ENCODE measurements at places on chromosomes 4 and X. TPM values are rescaled to one million over a fixed set of nuclear protein-coding genes. Genes with fewer than 3 reads are reported as not detected.
A peak's percentile ranks its signal among the peaks of the same experiment; 100 is the strongest.

GRCh38 chrX:106875151-106875550, 28.0 kb downstream of the RIPPLY1 start:
- peak; percentile 3 for DNase-seq

- DNase-seq = no peak
Observed at GRCh38 chrX:94908171-94908570, 1234.2 kb downstream of the FAM133A start.

DNA sequence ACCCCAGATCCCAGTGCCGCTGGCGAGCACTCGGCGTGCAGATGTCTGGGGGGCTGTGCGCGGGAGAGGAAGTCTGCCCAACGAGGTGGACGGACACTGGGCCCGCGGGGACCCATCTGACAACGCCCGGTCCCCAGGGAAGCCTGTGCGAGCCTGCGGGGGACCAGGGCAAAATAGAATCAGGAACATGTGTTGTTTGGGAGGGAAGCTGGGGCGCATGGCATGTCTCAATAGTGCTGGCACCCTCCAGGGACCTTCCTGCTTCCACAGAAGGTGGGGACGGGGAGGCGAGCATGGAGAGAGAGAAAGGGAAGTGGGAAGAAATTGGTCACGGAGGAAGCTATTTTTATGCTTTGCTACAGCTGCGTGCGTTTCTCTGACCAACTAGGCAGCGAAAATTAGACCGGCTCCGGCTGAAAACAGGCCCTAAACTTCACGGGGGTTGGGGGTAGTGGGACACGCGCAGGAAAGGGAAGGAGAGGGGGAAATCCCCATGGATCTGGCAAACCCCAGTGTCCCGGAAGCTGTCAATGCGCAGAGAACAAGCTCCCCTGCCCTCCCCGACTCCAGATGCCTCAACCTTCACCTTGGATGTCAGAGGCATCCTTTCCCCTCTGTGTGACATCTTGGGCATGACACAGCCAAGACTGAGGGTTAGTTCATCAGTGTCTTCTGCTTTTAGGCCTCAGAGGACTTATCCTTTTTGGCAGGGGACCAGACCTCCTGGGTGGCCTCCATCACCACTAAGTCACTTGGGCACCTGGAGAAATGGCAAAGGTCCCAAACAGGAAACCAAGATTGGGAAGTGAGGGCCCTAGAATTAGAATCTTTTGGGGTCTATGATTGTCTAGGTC, 169.8 kb upstream of the BCOR start:
- DNase-seq = peak; percentile 23

DNA sequence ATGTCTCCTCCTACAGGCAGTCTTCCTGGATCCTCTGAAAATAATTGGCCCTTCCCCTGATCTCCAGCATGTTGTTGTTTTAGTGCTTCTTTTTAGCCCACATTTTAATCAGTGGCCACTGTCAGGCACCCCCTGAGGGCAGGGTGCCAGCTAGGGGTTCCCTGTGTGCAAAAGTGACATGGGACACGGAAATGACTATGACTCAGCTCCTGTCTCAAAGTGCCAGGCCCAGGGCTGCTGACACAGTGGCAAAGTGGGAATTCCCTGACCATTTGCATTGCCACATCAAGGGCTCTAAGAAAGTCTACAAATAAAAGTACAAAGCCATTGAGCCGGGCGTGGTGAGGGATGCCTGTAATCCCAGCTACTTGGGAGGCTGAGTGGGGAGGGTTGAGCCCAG, 24.8 kb downstream of the HMX1 start:
- DNase-seq = no peak

DNA sequence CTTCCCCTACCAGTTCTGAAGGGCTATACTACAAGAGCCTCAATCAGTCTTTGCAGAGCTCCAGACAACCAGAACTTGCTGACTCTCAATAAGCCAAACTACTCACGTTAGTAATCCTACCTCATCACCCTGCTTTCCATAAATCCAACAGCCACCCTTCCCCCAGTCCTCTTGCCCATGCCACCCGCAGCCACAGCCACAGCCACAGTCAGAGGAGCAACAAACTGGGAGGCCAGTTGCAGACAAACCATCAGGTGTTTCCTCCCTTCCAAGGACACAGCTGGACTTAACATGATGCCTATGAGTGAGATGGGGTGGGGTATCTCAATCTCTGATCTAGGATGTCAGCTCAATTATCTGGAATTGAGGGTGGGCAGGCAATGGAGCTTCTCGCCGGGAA, 1.0 kb downstream of the GABRA3 start:
- no peak for DNase-seq

DNA sequence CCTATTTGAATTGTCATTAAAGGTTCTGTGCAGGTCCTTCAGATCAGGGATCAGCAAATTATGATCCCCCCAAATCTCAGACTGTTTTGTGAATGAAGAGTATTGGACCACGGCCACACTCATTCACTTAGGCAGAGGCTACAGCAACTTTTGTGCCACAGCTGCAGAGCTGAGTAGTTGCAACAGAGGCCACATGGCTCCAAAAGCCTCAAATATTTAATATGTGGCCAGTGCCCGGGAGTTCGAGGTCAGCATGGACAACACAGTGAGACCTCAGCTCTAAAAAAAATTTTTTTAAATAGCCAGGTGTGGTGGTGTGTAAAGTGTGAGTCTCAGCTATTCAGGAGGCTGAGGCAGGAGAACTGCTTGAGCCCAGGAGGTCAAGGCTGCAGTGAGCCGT, 100.7 kb downstream of the NSUN7 start:
- no peak for DNase-seq

- no peak for DNase-seq
Observed at GRCh38 chr4:163598028-163598427, 103.5 kb downstream of the TMA16 start.

GRCh38 chrX:119672426-119672825, 20.5 kb downstream of the SEPTIN6 start:
- no peak for DNase-seq

DNA sequence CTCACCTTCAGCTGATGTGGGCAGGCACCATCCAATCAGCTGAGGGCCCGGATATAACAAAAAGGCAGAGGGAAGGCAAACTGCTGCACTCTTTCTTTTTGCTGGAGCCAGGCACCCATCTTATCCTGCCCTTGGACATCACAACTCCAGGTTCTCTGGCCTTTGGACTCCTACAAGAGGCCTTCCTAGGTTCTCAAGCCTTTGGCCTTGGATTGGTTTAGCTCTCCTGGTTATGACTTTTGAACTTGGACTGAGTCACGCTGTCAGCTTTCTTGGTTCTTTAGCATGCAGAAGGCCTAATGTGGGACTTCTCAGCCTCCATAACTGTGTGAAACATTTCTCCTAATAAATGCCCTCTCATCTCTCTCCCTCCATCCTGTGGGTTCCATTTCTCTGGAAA, 23.0 kb upstream of the N4BP2 start:
- no peak for DNase-seq

DNA sequence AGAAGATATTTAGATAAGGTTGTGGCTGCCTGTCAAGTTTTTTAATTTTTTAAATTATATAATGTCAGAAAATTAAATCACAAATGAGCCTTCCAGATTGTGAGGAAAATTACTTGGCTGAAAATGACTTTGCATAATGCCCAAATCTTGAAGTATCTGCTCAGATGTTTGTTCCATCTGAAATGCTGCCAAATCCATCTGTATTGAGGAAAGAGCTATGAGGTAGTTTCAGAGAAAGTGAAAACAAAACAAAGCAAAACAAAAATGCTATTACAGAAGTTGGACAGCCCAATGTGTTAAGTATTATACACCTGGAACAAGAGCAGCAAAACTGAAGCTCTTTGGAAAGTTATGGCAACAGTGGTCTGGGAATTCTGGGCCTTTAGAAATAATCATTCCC, 23.3 kb upstream of the GUCY1B1 start:
- DNase-seq = no peak

GRCh38 chr4:125303058-125303457, 11.7 kb upstream of the FAT4 start:
- DNase-seq = no peak

DNA sequence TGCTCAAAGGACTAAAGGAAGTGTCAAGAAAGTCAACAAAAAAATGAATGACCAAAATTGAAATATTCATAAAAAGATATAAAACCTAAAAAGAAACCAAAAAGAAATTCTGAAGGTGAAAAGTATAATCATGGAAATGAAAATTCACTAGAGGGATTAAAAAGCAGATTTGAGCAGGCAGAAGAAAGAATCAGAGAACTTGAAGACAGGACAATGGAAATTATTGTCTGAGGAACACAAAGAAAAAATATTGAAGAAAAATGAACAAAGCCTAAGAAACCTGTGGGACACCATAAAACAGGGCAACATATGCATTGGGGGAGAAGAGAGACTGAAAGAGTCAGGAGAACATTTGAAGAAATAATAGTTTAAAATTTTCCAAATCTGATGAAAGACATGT, 9.9 kb upstream of the SPON2 start:
- no peak for DNase-seq

- no peak for DNase-seq
Observed at GRCh38 chrX:150847088-150847487, 51.4 kb downstream of the CD99L2 start.

IQCM gene
- total RNA-seq = not detected

BEND2 gene
- total RNA-seq = not detected

NAAA gene
- total RNA-seq = 16.4 TPM

CHIC1 gene
- total RNA-seq = 7.7 TPM

YIPF7 gene
- 0.79 TPM for total RNA-seq

MUC7 gene
- total RNA-seq = not detected

HERC3 gene
- 26.1 TPM for total RNA-seq

COL4A6 gene
- total RNA-seq = 7.3 TPM

ARX gene
- 0.10 TPM for total RNA-seq
